Forelimb muscle (tissue), 1 donor: ENCODE measurements at places on chromosomes 16 and 17. TPM values are rescaled to one million over a fixed set of nuclear protein-coding genes. Genes with fewer than 3 reads are reported as not detected.

GRCh38 chr16:84082110-84082509 is 34.6 kb downstream of the MBTPS1 start:
- no peak for DNase-seq

ARL5C gene
- polyA plus RNA-seq = 0.59 TPM

FGF11 gene
- 1.4 TPM for polyA plus RNA-seq

- DNase-seq = no peak
Observed at GRCh38 chr17:58326609-58327362, 1.8 kb downstream of the TSPOAP1 start.

GRN gene
- 218 TPM for polyA plus RNA-seq

GRCh38 chr16:11564046-11564926 is 22.4 kb downstream of the LITAF start:
- DNase-seq = no peak

FA2H gene
- 0.09 TPM for polyA plus RNA-seq

GRCh38 chr16:77677129-77677528 is 45.2 kb upstream of the NUDT7 start:
- DNase-seq = no peak

DNA sequence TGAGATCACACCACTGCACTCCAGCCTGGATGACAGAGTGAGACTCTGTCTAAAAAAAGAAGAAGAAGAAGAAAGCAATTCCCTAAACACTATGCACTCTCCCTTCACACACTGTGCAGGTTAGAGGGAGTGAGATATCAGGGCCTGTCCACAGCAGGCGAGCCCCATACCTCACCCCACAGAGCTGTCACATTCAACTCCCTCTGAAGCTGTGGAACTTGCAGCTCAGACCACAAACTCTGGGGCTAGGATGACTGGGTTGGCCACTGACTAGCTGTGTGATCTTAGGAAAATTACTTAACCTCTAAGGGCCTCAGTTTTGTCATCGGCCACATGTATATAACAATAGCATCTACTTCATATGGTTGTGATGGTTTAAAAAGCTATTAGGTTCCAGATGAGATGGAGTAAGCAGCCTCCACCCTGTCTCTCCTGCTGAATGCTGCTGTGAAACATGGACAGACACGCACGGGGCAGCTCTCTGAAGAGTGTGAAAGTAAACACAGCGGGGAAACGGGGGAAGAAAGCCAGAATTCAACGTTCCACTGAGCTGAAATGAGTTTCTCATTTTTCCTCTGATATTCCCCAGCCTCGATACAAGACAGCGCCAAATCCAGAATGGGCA is 13.6 kb upstream of the PYY start:
- DNase-seq = no peak

DNA sequence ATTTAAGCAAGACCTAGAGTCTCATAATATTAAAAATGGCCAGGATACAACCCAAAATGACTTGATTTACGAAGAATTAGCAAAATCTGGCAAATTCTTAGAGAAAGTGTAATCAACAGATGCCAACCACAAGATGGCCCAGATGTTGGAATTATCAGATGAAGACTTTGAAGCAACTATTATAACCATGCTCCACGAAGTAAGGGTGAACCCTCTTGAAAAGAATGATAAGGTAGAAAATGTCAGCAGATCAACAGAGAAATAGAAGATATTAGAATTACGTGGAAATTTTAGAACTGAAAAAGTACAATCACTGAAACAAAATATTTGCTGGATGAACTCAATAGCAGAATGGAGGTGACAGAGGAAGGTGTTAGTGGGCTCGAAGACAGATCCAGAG is 50.1 kb upstream of the CLEC19A start:
- DNase-seq = no peak

GRCh38 chr17:77880711-77881450 is 77.6 kb upstream of the TNRC6C start:
- no peak for DNase-seq

GRCh38 chr16:74768239-74768638 is 6.4 kb downstream of the FA2H start:
- no peak for DNase-seq
